ENCODE measurements at places on chromosomes 7 and 10. TPM values are rescaled to one million over a fixed set of nuclear protein-coding genes. Genes with fewer than 3 reads are reported as not detected.

GRCh38 chr10:28997734-28998133 lies 291.1 kb upstream of the LYZL1 start:
- no peak for DNase-seq

- DNase-seq: no peak
Measured at GRCh38 chr7:147595042-147595441, 995.5 kb upstream of the C7orf33 start.

DNA sequence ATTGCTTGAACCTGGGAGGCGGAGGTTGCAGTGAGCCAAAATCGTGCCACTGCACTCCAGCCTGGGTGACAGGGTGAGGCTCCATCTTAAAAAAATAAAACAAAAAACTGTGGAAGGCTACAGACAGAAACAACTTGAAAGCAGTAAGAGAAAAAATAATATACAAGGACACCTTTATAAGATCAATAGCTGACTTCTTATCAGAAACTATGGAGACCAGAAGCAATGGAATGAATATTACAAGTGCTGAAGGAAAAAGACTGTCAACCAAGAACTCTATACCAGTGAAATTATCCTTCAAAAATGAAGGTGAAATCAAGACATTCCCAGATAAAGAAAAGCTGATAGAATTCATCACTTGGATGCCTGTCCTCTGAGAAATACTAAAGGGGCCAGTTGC lies 49.0 kb downstream of the RBAK start:
- DNase-seq: no peak

DNA sequence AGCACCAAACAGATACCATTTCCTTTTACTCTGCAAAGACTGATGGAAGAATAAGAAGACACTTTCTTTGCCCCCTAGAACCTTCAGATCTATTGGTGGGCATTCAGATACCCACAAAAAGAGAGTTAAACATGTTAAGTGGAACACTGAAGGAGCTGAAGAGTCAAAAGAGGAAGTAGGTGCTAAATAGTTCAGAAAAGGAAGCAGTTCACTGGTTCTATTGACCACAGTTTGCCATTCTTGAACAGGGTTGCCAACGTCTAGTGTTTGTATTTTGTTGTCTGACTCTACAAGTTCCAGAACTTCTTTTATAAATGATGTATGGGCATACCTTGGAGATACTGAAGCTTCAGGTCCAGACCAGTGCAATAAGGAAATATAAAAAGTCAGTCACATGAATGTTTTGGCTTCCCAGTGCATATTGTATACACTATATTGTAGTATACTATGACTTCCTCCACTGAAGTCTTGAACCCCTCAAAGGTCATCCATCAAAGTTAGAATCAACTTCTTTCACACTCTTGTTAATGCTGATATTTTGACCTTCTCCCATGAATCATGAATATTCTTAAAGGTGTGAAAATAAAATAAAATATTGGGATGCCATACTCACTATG lies 47.5 kb upstream of the AGR3 start:
- DNase-seq: no peak

The PLXNA4 gene
- 0.28 TPM for polyA plus RNA-seq

The UBE2D1 gene
- polyA plus RNA-seq: 7.7 TPM

The ZNF117 gene
- 1.9 TPM for polyA plus RNA-seq

The EBF3 gene
- polyA plus RNA-seq: 0.31 TPM

All from BJ (cell line).